Panc1 (cell line): ENCODE measurements at places on chromosomes 5 and 9. TPM values are rescaled to one million over a fixed set of nuclear protein-coding genes. Genes with fewer than 3 reads are reported as not detected.

DNA sequence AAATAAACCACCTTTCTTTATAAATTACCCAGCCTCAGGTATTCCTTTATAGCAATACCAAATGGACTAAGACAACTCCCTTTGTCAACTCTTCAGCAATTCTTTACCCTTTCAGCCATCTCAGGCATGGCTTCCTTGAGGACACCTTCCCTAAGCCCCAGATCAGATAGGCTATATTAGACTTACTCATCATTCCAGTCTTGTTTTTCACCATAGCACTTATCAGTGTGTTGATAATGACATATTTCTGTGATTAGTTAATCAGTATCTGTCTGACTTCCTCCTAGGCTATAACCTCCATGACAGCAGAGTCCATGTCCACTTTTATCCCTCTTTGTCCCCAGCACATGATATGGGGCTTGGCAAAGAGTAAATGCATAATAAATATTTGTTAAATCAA lies 238.1 kb downstream of the ACTL7B start:
- no peak for DNase-seq
- no peaks in the 10 kb centered on the region for H3K4me1 ChIP-seq

PURA gene
- total RNA-seq = 16.9 TPM

SPATA31E1 gene
- not detected for total RNA-seq

GFPT2 gene
- 2.1 TPM for total RNA-seq

ABO gene
- total RNA-seq = 0.10 TPM
